NCI-H748 treated with DMSO at 0.1 percent for 48 hours (cell line): ENCODE measurements at places on chromosomes 4 and X.
A peak's percentile ranks its signal among the peaks of the same experiment; 100 is the strongest.

GRCh38 chr4:22014222-22014741 is 65.7 kb upstream of the KCNIP4 start:
- no peak for DNase-seq

DNA sequence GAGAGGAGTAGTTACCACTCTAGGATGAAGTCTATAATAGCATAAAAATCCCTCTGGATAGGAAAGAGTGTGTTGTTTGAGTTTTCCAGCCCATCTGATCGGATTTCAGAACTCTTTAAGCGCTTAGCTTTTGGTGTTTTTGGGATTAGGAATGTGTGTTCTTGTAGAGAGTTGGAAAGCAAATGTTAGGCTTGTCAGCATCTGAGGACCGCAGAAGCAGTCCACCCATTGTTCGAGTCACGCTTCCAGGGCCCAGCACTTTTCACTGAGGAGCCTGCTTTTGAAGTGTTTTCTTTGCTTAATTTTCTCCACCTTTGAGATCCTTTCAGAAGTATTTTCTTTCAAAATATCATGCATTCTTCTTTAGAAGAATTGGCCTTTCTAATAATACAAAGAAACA is 306.2 kb downstream of the TENM3 start:
- no peak for DNase-seq

DNA sequence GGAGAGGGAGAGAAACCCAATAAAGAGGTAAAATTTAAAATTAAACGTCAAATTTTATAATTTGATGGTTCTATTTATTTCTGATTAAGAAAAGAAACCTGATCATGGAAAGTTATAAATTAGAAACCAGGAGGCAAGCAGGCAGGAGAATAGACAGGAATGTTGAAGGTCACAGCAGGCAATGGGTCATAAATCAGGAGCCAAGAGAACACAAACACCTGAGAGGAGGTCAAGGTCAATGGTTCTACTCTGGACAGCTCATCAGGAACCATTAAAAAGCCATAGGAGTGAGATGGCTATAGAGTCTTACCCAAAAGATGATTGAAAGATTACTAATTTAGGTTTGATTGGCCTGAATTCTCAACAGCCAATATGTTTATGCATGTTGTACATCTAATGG is 126.9 kb upstream of the HCCS start:
- no peak for DNase-seq

DNA sequence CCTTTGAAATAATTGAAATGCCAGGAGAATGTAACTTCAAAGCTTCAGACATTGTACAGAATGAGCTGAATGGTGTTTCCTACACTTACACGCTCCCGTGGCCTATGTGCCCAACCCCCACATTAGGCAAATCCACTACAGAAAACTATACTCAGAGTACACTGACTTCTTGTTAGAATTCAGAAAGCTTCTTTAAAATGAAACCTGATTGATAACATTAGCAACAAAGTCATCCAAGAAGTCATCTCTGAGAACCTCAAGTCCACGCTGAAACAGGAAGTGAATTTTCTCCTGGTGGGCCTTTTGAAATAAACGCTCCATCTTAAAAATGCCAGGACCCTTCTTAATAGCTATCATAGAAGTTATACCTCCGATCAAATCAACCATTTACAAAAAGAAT is 136.3 kb downstream of the TSPAN5 start:
- no peak for DNase-seq

GRCh38 chr4:14934704-14935390 is 67.4 kb upstream of the CPEB2 start:
- DNase-seq, result no peak

GRCh38 chr4:10605746-10606482 is 78.7 kb downstream of the CLNK start:
- no peak for DNase-seq

DNA sequence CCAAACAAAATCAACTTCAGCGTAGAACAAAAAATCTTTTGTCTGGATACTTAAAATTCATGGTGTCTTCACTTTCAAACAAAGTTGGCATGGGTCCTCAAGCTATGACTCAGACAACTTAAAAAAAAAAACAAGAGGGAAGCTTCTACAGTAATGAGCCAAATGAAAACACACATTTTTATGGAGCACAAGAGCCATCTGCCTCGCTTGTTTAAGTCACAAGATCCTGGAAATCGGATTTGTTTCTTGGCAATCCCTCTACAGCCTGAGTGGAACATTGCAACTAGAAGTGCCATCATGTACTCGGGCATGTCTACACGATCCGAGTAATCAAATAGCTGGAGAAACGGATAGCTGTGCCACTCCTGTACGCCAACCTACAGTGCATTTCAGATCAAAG is 22.6 kb downstream of the LAMP2 start:
- no peak for DNase-seq

- no peak for DNase-seq
Observed at GRCh38 chr4:158613046-158613445, 58.6 kb downstream of the C4orf46 start.

DNA sequence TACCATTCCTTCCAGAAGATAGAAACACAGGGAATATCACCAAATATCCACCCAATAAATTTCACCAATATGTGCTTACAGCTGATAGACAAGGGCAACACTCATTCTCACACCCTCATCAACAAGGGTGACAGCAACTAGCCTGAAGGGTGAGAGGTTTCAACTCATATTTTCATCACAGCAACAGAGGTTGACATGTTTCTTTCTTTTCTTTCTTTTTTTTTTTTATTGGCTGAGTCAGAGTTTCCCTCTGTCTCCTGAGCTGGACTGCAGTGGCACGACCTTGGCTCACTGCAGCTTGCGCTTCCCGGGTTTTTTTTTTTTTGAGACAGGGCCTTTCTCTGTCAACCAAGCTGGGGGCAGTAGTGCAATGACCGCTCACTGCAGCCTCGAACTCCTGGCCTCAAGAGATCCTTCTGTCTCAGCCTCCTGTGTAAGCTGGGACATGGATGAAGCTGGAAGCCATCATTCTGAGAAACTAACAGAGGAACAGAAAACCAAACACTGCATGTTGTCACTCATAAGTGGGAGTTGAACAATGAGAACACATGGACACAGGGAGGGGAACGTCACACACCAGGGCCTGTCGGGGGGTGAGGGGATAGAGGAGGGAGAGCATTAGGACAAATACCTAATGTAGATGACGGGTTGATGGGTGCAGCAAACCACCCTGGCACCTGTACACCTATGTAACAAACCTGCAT is 27.5 kb upstream of the ASMTL start:
- no peak for DNase-seq

GRCh38 chr4:142474398-142475087 is 371.6 kb downstream of the INPP4B start:
- DNase-seq, result peak; percentile 13

DNA sequence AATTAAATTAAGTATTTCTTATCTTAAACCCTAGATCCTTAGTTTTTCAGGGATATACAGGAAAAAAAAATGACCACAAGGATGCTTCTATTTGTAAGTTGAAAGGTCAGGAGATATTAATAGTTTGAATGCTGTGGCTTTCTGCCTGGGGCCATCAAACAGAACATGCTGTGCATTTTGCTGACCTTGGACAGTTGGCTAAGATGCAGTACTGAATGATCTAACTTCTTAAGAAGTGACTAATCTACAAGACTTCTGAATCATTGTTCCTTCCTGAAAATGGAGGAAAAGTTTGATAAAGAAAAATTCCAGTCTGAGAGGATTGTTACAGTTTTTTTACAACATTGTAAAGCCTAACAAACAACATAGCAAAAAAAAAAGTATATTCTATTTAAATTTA is 237.8 kb upstream of the JADE1 start:
- DNase-seq, result no peak

- no peak for DNase-seq
Observed at GRCh38 chr4:110630688-110631402, 8.0 kb upstream of the PITX2 start.

DNA sequence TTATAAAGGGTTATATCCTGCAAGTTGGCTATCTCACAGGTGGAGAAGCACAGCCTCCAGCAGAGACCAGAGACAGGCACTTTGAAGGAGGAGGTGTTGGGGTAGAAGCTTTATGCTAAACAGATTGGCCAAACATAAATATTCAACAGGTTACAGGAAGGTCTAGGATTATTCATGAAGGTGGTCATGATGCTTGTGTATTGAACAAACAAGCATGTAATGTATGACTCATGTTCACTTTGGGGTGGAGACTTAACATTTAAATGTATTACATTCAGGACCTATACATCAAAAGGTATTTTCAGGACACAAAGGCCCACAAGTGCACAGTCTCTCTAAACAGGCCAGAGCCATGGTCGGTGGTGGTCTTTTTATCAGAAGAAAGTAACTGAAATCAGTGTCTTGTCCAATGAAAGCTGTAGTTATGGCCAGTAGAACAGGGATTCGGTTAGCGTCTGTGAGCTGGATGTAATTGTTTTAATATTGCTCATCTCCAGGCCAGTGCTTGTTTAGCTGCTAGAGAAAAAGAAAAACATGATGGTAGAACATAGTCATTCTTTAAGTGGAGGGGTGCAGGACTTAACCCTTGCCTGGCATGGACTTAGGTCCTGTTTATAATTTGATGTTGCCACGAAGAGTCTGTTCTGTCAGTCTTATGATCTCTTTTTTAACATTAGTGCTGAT is 555.2 kb upstream of the PCDH10 start:
- DNase-seq, result no peak

DNA sequence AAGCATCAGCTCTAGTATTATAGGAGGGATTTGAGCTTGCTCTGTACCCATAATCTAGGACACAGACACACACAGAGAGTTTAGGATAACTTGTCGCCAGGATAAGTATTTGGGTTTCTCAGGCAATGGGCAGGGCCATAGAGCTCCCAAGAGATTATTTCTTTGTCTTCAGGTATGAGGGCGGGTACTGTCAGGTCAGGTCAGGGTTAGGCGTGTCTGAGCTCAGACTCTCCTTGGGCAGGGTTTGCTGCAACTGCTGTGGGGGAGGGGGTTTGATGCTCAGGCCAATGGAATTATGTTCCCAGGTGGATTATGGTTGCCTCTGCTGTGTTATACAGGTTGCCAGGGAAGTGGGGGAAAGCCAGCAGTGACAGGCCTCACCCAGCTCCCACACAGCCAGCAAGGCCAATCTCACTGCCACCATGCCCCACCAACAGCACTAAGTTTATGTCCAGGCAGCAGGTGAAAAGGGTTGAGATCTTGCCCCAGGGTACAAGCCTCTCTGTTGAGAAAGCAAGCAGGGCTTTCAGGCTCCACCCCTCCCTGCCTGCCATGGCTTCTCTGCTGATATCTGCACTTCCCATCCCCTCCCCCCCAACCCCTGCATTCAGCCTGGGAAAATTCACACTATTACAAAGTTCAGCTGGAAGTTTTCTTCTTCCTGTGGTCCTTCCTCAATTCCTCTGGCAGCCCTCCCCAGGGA is 101.3 kb downstream of the RRAGB start:
- no peak for DNase-seq
